ENCODE measurements at places on chromosomes 2 and 18.

DNA sequence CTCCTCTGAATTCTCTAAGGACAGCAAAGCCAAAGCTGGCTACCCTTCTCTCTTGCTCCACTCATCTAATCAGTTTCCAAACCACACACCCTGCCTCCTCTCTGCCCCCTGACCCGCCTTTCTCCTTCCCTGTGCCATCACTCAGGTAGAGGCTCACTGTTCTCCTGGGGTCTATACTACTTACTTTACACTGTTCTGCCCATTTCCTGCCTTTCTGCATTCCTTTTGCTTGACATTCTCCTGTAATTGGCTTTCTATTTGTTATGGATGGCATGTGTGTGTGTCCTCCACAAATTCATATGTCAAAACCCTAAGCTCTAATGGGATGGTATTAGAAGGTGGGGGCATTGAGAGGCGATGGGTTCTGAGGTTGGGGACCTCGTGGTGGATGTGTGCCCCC lies 675.2 kb upstream of the ID2 start:
- no peak for DNase-seq

DNA sequence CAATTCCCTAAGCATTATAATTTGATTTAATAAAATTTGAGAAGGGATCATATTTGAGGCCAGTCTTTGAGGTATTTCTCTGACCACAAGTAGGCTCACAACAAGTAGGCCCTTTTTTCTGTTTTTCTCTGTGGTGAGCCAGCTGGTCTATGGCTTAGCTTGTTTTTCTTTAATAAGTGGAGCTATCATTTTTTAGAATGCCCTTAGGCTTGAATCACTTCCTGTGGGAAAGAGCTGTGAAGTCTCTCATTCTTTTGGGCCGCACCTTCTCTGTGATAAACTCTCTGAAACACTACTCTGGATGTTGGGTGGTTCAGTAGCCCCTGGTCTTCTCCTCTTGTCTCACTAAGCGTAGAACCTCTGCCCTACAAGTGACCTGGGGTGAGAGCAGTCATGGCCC lies 235.9 kb downstream of the SUCLG1 start:
- no peak for DNase-seq

- DNase-seq = peak; percentile 80
Observed at GRCh38 chr18:46073474-46074331, 1.6 kb upstream of the PSTPIP2 start.

- no peak for DNase-seq
Observed at GRCh38 chr2:39663187-39663930, 2.4 kb upstream of the TMEM178A start.

DNA sequence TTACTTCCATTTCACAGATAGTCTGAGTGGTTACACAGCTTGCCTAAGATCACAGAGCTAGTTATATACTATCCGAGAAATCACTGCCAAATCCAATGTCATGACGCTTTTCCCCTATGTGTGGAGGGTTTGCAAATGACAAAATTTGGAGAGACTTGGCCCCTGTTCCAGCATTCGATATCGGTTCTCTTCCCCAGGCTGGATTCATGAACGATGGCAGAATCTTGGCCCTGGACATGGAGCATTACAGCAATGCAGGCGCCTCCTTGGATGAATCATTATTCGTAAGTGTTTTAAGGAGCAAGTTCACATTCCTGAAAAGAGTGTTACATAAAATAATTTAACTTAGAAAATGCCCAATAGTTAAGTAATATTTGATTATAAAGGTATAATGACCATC lies 55.1 kb downstream of the AOX1 start:
- DNase-seq = no peak

- no peak for DNase-seq
Observed at GRCh38 chr2:58731488-58731869, 490.4 kb upstream of the FANCL start.

DNA sequence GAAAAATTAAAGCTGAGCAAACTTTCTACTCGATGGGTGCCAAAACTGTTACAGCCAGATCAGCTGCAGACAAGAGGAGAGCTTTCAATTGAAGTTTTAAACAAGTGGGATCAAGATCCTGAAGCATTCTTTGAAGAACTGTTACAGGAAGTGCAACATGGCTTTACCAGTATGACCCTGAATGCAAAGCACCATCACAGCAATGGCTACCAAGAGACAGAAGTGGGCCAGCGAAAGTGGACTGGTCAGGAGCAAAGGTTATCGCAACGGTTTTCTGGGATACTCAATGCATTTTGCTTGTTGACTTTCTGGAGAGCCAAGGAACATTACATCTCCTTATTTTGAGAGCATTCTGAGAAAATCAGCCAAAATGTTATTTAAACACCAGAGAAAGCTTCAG lies 9.1 kb upstream of the SERPINB5 start:
- no peak for DNase-seq

DNA sequence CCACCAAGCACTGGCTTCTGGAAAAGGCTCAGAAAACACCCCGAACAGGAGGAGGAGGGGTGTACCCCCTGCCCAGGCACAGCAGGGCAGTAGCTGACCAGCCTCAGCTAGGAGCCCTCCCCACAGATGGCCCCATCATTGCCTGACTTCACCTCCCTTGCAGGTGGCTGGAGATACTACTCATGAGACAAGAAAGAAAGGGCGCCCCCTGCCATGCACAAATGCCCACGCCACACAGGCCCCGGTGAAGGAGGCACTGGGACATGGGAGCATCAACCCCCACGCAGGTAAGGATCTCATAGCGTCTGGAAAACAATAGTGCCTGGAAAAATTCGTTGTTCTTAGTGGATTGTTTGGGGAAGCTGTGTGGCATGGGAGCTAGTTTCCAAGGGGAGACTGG lies 240.6 kb downstream of the TFCP2L1 start:
- no peak for DNase-seq

DNA sequence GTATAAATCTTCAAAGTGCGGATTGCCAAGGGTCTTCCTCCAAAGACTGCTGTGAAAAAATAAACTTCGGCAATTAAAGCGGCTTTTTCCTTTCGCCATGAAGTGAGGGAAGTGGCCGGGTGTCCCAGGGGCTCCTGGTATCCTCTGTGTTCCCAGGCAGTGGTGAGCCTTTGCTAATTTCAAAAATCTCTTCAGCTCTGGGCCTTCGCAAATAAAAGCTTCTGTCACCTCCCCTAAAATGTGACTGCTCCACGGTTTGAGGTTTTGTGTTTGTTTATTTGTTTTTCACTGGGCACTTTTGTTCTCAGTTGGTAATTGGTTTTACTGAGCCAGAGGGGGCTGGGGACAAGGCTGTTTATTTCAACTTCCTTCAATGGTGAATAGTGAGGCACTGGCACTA lies 270.1 kb upstream of the POU3F3 start:
- DNase-seq = no peak

DNA sequence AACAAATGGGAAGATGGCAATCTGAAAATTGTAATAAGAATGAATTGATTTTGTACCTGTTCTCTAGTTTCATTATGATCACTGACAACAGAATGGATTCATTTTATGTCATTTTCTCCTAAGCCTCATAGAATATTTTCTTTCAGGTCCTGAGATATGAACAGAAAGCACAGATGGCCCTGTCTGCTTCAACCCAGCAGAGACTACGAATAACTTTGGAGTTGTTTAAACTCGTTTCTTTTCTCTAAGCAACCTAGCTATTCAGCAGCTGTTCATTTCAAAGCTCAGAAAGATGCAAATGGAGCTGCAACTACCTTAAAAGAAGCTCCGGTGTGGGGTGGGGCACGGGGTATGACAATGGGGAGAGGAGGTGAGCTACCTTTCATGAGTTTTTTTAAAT lies 124.9 kb downstream of the ALK start:
- no peak for DNase-seq

GRCh38 chr18:74137920-74138538 lies 9.6 kb downstream of the FBXO15 start:
- no peak for DNase-seq

GRCh38 chr2:224278531-224278930 lies 123.4 kb downstream of the FAM124B start:
- no peak for DNase-seq

DNA sequence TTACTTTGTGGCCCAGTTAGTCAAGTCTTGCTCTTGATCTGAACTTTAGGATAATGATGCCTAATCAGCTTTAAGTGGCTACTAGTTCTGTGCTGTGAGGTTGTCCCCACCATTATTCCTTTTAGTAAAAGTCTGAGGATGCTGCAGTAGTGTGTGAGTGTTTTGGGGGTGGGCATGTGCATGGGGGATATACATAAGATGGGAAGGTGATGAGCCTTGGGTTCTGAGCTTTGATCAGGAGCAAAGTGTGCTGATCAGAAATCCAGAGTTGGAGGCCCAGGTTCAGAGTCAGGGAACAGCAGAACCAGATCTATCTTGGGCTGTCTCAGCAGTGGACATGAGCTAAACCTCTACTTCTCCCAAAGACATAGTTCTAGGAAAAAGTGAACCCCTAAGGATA lies 66.8 kb downstream of the POLE4 start:
- no peak for DNase-seq

DNA sequence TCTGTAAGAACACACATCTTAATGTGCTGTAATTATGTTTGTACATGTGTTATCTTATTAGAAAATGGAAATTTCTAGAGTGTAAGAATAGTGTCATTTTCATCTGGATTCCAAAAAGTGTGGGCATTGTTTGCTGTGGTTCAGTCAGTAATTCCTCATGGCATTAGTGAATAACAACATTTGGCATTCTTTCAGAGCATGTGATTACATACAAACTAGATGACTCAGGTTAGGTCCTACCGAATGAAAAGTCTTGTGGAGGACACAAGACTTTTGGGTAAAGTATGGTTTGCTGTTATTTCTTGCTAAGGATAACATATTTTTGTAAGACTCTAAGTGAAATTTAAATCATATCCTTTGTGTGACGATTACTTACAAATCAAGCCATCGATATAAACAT lies 593.1 kb upstream of the NRXN1 start:
- DNase-seq = no peak

GRCh38 chr2:238338710-238339394 lies 18.5 kb downstream of the TRAF3IP1 start:
- no peak for DNase-seq

GRCh38 chr2:173652767-173653431 lies 298.2 kb downstream of the CDCA7 start:
- DNase-seq = no peak

DNA sequence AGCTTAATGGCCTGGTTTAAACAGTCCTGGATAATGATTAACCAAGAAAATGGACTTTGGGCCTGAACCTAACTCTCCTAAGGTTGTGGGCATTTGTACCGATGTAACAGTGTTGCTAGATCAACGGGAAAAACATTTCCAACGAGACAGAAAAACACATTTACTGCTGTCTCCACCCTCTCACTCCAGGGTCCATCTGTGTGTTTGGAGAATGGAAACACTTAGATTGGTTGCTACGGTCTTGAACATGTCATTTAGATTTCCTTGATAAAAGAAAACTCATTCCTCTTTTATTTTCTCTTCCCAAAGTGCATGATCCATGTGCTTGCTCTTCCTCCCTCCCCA lies 88.0 kb downstream of the SOCS6 start:
- DNase-seq = no peak

GRCh38 chr18:58633874-58634273 lies 5.0 kb upstream of the ALPK2 start:
- DNase-seq = no peak

DNA sequence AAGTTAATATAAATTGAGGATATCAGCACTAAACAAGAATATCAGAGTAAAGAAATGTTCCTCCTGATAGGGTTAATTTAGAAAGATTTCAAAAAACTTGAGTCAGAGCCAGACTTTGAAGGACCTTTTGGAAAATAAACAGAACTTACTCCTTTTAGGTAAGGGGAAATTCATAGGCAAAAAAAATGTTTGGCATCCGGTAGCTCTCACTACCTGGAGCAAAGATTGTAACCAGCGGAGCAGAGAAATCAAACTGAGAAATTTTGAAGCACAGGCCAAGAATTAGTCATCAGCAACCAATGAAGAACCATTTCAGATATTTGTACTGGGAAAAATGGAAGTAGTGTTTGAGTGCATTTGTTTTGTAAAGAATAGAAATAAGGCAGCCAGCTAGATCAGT lies 113.0 kb downstream of the ICA1L start:
- no peak for DNase-seq

- no peak for DNase-seq
Observed at GRCh38 chr2:209523041-209523740, 99.3 kb downstream of the MAP2 start.

GRCh38 chr2:202270487-202270886 lies 4.9 kb downstream of the NOP58 start:
- no peak for DNase-seq

GRCh38 chr2:10905006-10905861 lies 6.5 kb upstream of the KCNF1 start:
- no peak for DNase-seq

- no peak for DNase-seq
Observed at GRCh38 chr2:185757356-185757755, 18.8 kb downstream of the FSIP2 start.

DNA sequence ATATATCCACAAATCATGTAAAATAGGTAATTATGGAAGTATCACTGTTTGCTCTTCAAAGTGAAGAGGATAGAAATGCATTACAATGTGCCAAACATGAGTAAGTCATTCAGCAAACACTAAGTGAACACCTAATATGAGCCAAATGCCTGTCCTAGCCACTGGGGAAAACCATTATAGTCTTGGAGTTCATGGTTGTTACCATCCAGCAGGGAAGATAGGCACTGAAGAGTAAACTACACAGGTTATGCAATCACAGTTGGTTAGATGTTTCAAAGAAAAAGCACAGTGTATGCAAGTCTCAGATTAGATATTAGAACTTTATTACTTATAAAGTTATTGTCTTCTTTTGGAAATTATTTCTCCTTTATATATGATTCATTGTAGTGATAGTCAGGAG lies 3.9 kb upstream of the SERPINB2 start:
- no peak for DNase-seq

GRCh38 chr2:75018162-75018561 lies 59.7 kb downstream of the POLE4 start:
- no peak for DNase-seq

DNA sequence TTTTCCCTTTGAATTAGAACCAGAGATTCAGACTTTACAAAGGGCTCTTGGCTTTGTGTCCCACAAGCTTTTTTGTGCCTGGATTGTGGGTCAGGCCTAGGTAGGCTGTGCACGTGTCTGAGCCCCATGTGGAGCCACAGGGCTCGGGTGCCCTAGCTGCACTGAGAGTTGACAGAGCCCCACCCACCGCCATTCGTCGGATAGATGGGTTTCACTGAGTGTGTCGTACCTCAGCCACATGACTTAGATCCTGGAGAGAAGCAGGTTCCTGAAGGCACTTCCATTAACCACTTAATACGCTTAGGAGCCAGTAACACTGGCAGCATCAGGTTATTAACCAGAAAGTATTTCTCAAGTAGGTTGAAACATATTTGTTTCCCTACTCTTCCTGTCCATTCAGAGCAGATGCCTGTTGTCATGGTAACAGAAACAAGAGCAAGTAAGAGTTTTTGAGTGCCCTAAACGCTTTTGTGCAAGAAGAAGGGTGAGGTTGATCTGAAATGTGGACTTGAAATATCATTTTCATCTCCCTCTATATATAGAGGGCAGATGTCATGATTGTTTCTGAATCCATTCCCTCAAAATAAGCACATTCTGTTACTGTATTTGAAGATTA lies 30.0 kb downstream of the ADCYAP1 start:
- DNase-seq = no peak

- DNase-seq = no peak
Observed at GRCh38 chr2:168278424-168278888, 31.1 kb upstream of the STK39 start.
